Uterus (tissue), 4 donors: ENCODE measurements at places on chromosomes 2 and 18. TPM values are rescaled to one million over a fixed set of nuclear protein-coding genes. Genes with fewer than 3 reads are reported as not detected.

The ZCCHC2 gene
- total RNA-seq, result 7.4 TPM

The ASXL3 gene
- total RNA-seq, result 25.0 TPM

The MTA3 gene
- 70.9 TPM for total RNA-seq

- DNase-seq, result no peak
- H3K27ac ChIP-seq, result no peak overlapping the region
- H3K4me3 ChIP-seq, result no peak overlapping the region
- no peaks in the 10 kb centered on the region for H3K27me3 ChIP-seq
- no peaks in the 10 kb centered on the region for H3K4me1 ChIP-seq
Observed at GRCh38 chr2:733495-733894, 56.3 kb upstream of the TMEM18 start.

GRCh38 chr2:207764096-207764630 is 5.5 kb downstream of the FZD5 start:
- no peak overlapping the region for H3K27ac ChIP-seq
- H3K36me3 ChIP-seq, result no peaks in the 10 kb centered on the region
- H3K4me1 ChIP-seq, result no peaks in the 10 kb centered on the region
- H3K27me3 ChIP-seq, result no peaks in the 10 kb centered on the region
- DNase-seq, result no peak

- H3K4me3 ChIP-seq, result no peak overlapping the region
- no peaks in the 10 kb centered on the region for H3K4me1 ChIP-seq
- no peaks in the 10 kb centered on the region for H3K27me3 ChIP-seq
- H3K36me3 ChIP-seq, result no peaks in the 10 kb centered on the region
Observed at GRCh38 chr2:130387804-130388203, 31.9 kb downstream of the PTPN18 start.

DNA sequence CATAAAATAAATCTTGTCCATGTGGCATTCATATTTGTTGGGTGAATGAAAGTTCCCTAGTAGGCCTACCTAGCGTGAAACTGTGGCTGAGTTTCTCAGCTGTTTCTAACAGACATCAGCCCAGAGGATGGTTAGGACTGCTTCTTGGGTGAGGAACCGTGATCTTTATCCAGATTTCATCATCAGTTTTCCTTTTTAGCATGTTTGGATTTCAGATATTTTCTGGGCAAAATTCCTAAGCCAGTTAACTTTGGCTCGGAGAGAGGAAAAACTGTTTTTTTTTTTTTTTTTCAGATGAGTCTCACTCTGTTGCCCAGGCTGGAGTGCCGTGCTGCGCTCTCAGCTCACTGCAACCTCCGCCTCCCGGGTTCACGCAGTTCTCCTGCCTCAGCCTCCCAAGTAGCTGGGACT is 53.5 kb downstream of the DGKD start:
- H3K27ac ChIP-seq, result peak overlapping the region; percentile 49
- H3K4me1 ChIP-seq, result no peaks in the 10 kb centered on the region
- no peaks in the 10 kb centered on the region for H3K27me3 ChIP-seq
- no peak for DNase-seq

DNA sequence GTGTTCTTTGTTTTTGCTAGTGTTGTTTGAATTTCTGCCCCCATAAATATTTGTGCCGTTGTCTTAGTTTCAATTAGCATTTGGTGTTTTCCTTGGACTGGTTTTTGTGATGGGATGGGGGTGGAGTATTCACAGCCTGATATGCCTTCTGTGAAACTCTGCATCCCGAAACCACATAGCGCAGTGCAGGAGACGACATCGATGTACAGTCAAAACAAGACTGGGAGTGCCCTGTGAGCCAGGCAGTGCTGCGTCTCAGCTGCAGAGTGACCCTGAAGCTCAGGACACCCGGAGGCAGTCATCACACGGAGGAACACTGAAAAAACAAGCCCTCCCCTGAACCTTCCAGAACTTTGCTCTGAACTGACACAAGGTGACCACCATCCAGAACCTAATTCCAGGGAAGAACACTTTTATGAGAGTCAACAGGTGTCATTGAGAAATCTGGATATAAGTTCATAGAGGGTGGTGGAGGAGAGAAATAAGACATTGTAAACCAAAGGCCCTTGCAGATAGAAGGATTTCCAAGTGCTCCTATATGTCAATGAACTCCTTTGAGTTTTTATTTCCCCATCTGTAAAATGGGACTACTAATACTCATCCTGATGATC is 61.2 kb upstream of the CABLES1 start:
- no peak overlapping the region for H3K27ac ChIP-seq
- DNase-seq, result no peak
- H3K4me3 ChIP-seq, result no peak overlapping the region
- no peaks in the 10 kb centered on the region for H3K27me3 ChIP-seq

DNA sequence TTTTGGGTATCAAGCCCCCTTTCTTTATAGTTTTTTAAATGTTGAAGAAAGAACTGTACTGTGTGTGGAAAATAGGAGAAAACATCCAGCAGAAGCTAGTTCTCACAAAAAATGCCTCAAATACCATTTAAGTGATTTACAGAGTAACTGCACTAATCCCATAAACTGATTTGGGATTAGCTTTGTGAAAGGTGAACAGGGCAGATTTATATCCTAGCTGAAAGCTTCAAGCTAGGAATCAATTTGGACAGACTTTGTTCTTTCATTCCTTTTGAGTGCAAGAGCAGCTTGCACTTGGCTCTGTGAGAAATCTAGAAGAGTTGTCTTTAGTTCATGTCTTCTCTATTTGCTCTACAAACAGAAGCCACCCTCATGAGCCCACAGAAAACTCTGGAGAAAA is 183.9 kb upstream of the VRK2 start:
- no peak overlapping the region for H3K4me3 ChIP-seq
- no peak overlapping the region for H3K27ac ChIP-seq
- DNase-seq, result no peak
- no peaks in the 10 kb centered on the region for H3K4me1 ChIP-seq

GRCh38 chr18:49899657-49900330 is 86.5 kb upstream of the ACAA2 start:
- H3K4me1 ChIP-seq, result no peaks in the 10 kb centered on the region
- no peaks in the 10 kb centered on the region for H3K27me3 ChIP-seq
- no peak overlapping the region for H3K4me3 ChIP-seq
- no peak overlapping the region for H3K27ac ChIP-seq
- DNase-seq, result no peak
